Endodermal cell (in vitro differentiated cells): ENCODE measurements at places on chromosomes 16 and 17.

- no peak for DNase-seq
These were observed 306.6 kb downstream of the MAF start for GRCh38 chr16:79293836-79294460.

- no peak for DNase-seq
These were observed 46.4 kb downstream of the TMEM100 start for GRCh38 chr17:55676274-55676673.

DNA sequence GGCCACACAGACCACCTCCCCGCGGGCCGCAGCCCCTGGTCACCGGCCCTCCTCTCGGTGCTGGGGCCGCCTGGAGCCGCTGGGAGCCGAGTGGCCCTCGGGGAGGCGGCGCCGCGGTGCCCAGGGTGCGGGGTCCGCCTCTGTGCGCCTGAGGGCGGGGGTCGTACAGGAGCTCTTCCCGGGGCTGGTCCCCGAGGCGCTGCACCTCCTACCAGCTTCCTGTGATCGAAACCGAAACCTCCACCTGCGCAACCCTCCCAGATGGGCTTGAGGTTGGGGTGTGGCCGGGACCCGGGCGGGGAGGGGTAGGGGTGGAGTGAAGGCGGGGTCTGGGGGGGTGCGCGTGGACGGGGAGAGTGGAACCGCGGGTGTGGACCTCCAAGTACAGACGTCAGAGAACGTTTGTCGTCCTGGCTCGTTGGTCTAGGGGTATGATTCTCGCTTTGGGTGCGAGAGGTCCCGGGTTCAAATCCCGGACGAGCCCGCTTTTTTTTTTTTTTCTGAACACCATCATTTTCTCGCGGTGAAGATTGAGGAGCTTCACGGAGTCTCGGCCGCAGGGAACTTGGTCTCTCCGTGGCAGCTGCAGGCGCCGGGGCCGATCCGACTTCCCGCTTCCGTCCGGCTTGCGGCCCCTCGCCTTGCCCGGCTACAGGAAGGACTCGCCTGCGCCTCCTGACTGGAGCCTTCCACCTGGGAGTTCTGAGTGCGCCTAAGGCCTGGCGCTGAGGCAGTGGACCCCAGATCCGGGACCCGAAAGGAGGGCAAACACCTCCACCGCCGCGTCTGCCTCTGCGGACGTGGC lies 23.9 kb downstream of the ZNF213 start:
- DNase-seq = peak; percentile 95

DNA sequence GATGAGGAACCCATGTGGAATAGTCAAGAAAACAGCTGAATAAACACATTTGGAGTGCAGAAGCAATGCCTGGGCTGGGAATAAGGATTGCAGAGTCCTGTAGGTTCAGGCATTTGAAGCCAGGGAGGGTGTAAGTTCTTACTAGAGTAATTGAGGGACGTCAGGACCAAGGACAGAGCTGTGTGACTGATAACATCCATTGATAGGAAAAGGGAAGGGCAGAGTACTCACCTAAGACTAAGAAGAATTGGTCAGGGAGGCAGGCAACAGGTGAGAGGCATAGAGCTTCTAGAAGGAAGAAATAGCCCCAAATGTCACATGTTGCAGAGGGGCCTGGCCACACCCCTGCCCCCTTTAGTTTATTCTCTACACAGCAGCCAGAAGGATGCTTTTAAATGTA lies 79.8 kb upstream of the TMEM132E start:
- peak; percentile 91 for DNase-seq

DNA sequence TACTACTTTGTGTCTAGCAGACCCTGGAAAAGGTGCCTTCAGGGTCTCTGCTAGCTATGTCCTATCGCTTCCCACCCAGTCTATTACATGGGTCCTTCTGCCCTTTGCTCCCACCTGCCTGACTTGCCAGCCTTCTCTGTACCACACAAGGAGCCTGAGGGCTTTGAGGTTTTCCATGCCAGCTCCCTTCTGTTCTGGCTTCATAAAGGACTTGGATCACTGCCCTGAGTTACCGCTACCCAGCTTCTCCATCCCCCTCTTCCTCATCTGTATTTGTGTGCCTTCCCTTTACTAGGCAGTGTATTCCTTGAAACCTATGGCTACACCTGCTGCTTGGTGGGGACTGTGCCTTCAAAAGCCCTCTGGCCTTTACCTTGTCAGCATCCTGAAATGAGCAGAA lies 19.6 kb upstream of the LLGL1 start:
- no peak for DNase-seq

DNA sequence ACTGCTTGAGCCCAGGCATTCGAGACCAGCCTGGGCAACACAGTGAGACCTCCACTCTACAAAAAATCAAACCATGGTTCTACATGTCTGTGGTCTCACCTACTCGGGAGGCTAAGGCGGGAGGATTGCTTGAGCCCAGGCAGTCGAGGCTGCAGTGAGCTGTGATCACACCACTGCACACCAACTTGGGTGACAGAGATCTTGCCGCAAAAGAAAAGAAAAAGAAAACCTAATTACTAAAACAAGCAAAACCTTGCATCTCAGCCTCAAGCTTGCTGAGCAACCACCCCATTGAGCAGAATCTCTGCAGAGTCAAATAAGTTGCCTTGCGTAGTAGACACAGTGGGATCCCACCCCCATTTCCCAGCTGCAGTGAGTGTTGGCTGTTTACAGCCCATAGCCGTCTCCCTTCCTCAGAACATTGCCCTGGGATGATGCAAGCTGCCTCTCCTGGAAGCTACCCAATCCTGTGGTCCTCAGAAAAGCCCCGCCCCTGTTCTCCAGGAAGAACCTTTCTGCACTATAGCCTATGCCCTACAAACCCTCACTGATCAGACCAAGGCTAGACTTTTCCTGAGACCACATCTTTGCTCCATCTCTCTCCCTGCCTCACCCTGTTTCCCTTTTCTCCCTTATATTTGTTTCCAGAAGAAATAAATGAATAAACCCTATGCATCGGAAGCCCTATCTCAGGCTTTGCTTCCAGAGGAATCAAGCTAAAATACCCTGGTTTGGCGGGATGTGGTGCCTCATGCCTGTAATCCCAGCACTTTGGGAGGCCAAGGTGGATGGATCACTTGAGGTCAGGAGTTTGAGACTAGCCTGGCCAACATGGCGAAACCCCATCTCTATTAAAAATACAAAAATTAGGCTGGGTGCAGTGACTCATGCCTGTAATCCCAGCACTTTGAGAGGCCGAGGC lies 16.7 kb upstream of the ERN2 start:
- DNase-seq = peak; percentile 78

DNA sequence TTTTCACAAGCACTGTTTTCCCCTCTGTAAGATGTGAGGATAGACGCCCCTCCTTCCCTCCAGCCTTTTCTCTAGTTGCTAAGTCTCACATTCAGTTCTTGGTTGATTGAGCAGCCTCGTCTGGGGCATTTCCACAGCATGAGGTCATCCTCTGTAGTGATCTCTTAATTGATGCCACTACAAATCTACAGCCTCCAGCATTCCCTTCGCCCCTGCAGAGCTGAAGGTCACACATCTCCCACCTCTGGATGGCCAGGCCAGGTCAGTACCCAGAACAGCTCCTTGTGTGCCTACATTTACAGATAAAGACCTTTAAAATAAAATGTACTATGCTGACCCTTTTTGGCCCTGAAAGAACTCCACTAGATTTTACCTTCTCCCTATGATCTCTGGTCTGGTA lies 32.5 kb upstream of the CDH11 start:
- DNase-seq = peak; percentile 91

DNA sequence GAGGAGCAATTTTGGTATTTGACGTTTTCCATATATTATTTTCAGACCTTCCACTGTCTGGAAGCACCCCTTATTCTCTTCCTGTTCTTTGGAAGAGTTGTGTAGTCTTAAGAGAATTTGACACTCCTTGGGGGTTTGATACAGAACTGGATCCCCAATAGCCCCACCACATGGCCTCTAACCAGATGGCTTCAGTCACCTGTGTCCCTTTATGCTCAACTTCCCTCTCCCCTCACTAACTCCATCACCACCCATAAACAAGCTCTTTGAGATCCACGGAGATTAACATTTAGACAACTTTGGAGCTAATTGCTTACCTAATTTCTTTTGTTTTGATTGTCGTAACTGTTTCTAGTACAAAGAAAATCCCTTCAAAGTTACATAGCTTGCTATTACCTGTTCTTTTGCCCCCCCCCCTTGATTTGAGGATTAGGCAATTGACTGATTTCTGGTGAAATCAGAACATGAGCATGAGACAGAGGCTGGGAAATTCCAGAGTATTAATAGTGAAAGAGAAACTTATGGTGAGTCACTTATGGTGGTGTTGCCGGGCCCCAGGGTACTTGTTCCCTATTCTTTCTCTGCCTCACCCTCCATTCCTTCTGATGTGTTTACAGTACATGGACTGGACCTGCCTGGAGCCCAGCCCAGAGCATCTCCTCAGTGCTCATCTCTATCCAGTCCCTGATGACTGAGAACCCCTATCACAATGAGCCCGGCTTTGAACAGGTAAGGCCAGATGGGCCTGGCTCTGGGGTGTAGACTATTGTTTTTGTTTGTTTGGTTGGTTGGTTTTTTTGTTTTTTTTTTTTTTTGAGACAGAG lies 7.5 kb downstream of the UBE2Z start:
- no peak for DNase-seq

DNA sequence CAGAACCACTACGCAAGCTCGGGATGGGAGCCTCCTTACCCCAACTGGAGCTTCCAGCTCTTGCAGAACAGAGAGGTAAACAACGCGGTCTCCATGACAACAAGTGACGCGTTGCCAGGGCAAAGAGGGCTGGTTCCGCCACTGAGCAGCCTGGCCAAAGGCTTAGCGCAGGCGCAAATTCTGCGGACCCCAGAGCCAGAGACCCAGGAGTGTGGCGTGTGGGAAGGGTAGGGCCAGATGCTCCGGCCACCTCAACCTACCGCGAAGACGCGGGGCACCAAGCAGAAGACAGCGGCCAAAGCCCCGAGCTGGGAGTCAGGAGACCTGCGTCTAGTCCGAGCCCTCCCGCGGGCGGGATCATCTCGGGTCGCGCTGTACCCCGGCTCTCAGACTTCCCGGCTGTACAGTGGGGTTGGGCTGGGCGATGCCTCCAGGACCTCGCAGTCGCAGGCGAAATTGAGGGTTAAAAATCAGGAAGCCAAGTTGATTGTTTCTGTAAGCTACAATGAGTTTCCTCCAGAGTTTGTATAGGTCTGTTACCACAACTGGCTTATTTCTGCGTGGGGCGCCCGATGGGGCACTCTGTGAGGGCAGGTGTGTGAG lies at the start of gene TEKT1:
TEKT1 (minus strand) TSS at position 69 of the 603 bp plus-strand sequence. CDS start 1,353 bp downstream, outside the sequence.
- peak; percentile 99 for DNase-seq

DNA sequence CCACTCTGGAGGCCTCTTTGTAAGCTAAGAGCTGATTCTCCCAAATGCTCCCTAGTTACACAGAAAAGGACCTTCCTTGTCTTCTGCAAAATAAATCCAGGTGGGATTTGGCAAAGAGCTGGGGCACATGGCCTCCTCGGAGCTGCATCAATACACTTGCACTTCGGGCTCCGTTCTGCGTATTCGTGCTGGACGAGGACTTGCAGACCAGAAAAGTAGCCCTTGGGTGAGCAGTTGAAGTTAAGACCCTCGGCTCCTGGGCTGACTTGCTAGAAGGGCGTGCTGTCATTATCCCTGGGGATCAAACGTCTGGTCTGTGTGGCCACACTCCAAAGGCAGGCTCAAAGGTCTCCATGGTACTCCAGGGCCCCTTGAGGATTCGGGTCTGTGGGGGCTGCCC lies 144.2 kb upstream of the RPH3AL start:
- DNase-seq = no peak

- peak; percentile 91 for DNase-seq
These were observed at the start of gene SOX15 for GRCh38 chr17:7589891-7590691. Gene SOX15, minus strand, starts transcription at chr17:7590094. Its CDS starts 418 bp downstream, at chr17:7589676.

DNA sequence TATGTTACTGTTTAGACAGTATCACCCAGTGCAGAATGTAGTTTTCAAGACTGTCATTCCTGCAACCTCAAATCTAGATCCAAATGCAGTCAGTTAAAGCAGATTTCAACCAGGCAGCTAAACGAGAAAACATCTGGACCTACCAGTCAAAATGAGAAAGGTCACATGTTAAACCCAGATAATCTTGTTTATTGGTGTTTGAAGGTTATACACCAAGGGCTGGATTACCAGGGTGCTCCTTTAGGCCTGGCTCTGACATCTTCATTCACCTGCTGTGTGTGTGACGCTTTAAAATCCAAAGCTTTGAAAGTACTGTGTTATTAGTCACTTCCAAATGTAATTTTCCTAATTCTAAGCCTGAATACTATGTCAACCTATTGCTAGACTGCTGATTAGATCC lies 54.9 kb downstream of the IKZF3 start:
- DNase-seq = no peak

GRCh38 chr17:40791787-40792436 lies 7.8 kb downstream of the KRT28 start:
- DNase-seq = no peak

DNA sequence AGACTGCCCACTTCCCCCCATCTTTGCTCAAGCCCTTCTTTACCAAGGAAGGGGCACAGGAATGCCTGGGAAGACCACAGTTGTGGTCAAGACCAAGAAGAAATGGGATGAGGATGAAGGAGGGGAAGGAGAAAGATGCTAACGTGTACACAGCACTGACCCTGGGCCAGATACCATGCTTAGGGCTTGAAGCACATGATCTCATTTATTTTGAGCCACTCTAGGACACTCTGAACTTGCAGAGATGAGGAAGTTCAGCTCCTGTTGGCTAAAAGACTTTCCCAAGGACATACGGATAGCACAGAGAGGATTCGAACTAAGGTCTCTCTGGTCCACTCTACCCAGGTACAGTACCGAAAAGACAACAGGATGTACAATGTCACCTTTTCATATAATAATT lies 42.6 kb downstream of the PIK3R5 start:
- DNase-seq = peak; percentile 21

- no peak for DNase-seq
These were observed 8.1 kb downstream of the BTBD17 start for GRCh38 chr17:74353446-74354060.

DNA sequence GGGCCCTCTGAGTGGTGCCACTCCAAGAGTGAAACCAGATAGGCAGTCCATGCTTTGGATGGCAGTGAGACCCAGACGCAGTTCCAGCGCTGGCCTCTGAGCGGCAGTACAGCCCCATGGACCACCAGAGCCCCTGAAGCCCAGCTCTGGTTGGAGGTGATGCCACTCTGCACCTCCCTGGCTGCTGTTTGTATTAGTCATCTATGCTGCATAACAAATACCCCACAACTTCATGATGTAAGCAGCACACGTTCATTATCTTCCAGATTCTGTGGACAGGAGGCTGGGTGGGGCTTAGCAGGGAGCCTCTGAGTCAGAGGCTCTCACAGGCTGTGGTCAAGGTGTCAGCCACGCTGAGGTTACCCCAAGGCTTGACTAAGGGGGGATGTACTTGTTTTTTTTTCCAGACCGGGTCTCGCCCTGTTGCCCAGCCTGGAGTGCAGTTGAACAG lies 5.1 kb upstream of the NME4 start:
- DNase-seq = peak; percentile 96

- no peak for DNase-seq
These were observed 13.3 kb downstream of the TSPOAP1 start for GRCh38 chr17:58315281-58315711.

DNA sequence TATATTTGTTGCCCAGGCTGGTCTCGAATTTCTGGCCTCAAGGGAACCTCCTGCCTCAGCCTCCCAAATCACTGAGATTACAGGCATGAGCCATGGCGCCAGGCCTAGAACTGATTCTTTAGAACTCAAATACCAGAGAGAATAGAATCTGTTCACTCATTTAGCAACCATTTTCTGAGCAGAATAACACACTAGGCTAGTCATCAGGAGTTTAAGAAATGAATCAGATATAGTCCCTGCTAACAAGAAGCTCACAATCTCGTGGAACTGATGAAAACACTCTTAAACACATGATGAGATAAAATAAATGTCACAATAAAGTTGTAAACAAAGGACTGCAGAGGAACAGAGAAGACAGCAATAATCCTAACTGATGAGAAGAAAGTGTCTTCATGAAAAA lies 55.8 kb upstream of the ADCY9 start:
- DNase-seq = no peak

GRCh38 chr17:19546289-19547065 lies 12.8 kb downstream of the SLC47A1 start:
- peak; percentile 74 for DNase-seq
